Brain (organoid and tissue), 16 donors: ENCODE measurements at places on chromosomes 4 and X.

DNA sequence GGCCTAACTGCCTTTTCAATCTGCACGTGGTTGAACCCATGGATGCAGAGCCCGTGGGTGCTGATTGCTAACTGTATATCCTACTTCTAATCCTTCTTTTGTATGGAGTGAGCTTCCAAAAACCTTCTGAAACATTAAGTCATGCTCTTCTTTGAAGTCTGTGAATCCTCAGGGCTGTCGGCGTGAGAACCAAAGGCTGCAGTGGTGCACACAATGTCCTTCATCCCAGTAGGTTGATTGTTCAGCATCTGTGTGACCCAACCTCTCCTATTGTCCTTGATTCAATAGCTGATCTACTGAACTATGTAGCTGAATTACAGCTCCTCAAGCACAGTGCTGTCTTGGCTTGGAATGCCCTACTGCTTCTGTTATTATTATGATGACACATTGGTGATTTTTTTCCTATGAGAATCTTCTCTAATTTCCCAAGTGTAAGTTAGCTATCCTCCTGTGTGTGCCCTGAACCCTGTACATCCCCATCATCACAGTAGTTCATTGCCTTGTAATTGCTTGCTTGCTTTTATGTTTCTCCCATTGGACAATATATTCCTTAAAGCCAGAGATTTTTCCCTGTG, 294.6 kb downstream of the TRIML1 start:
- DNase-seq: no peak

- DNase-seq: no peak
Observed at GRCh38 chr4:150510176-150510865, 71.6 kb upstream of the MAB21L2 start.

DNA sequence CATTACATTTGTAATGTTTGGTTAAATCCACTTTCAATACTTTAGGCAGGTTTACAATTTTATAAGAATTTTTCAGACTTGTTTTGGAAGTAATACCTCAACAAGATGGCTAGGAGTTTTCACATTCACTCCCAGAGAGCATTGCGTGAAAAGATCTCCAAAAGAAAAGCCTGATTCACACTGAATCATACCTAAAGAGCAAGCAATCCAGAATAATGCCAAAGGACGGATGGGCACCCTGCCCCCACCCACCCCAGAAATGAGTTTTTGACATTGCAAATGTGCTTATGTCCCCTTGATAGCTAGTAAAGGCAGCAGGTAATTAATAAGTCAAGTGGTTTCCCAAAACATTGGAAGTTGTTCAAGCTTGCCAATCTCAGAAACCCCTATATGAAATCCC, 557.7 kb upstream of the TENM3 start:
- DNase-seq: no peak

DNA sequence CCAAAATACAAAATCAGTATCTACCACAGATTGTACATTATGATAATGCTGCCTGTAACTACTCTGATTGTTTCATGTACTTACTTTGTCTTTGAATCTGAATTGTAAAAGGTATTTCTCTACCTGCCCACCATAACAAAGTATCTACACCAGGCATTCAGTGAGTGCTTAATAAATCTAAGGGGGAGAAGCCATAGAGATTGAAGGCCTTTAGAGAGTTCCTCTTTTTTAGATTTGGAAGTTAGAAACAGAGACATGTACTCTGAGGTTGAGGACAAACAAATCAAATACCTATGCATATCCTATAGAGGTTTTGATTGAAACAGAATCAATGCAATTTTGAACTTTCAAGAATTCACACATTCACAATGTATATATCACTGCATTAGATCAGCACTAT, 42.7 kb downstream of the SAT1 start:
- DNase-seq: no peak
